ENCODE measurements at places on chromosomes 12 and 14.

DNA sequence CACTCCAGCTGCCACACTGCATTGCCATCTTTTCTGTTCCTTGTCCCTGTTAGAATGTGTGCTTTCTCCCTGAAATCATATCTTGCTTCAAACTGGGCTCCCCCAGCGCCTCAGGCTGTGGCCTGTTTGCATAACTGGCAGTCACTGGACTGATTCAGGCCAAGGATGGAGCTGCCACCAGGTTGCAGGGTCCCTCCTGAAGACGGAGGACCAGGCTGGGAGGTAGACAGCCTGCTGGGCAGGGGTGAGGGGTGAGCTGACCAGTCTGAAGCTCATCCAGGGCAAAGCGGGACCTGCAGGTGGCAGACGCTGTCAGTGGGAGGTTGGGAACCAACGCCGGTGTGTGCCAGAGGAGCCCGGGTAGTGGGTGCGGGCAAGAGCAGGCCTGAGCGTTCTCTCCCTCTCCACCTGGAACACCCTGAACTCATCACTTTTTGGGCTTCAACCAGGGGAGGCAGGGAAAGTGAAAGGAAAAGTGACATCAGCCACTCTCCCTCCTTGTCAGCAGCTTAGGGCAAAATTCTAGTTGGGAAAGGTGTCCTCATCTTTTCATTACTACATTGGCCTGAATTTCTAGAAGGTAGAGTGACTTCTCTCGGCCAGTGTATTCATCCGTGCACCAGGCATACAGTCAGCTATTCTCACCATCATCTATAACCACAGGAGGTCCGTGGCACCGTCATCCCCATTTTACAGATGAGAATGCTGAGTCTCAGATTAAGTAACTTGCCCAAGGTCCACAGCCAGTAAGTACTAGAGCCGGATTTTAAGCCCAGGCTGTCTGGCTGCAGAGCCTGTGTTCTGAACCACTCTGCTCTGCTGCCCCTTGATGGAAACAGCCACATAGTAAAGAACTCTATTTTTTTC, 219.1 kb downstream of the SLC41A2 start:
- no peak for DNase-seq

DNA sequence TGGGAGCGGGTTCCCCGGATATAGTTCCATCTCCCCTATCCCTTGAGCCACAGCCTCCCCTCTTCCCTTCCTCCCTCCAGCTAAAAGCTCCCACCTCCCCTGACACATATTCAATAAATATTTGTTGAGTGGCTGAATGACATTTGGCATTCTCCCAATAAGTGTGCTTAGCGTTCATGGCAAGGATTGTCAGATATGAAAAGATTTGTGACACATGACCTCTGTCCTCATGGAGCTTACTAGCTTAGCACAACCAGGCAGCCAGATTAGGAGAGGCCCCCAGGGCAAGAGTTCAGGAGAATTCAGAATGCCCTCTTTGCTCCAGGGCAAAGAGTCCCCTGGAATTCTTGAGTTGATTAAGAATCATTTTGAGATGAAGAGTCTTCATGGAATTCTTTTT, 22.5 kb upstream of the SLC6A12 start:
- no peak for DNase-seq

- DNase-seq: no peak
Measured at GRCh38 chr14:29236401-29236800, 469.8 kb downstream of the FOXG1 start.

GRCh38 chr14:43411841-43412240, 1095.2 kb downstream of the FSCB start:
- DNase-seq: no peak

GRCh38 chr12:121839993-121840761, 18.5 kb downstream of the HPD start:
- DNase-seq: no peak

- no peak for DNase-seq
Measured at GRCh38 chr12:54257332-54257731, 22.6 kb downstream of the CBX5 start.

DNA sequence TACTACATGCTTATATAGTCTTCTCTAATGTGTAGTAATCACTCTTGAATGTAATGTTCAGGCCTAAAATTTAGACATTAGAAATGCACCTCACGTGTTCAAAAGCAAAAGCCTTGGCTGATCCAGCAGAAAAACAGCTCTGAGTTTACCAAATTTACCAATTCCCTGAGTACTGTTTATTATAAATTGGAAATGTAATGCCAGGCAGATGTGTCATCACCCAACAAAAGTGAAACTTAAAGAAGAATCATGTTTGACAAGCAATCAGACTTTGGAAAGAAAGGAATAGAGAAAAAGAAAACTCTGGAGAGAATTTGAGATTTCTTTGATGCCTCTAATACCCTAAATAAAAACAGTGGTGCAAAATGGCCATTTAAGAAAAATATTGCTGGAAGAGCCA, 26.5 kb upstream of the STRAP start:
- DNase-seq: no peak

DNA sequence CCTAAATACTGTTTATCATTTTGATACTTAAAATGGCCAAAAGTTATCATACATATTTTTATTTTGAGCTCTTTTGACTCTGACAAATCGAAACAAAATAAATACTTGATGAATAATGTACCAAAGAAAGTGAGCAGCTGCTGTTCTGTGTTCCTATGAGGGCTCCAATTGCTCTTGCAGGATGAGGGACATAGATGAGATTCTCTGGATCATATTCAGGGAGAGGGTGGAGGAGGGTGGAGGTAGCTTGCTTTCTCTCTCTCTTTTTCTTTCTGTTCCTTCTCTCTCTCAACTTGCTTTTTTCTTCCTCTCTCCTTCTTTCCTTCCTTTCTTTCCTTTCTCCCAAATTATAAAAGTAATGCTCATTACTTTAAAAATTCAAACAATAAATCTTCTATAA, 8.9 kb upstream of the MYH7 start:
- DNase-seq: no peak

DNA sequence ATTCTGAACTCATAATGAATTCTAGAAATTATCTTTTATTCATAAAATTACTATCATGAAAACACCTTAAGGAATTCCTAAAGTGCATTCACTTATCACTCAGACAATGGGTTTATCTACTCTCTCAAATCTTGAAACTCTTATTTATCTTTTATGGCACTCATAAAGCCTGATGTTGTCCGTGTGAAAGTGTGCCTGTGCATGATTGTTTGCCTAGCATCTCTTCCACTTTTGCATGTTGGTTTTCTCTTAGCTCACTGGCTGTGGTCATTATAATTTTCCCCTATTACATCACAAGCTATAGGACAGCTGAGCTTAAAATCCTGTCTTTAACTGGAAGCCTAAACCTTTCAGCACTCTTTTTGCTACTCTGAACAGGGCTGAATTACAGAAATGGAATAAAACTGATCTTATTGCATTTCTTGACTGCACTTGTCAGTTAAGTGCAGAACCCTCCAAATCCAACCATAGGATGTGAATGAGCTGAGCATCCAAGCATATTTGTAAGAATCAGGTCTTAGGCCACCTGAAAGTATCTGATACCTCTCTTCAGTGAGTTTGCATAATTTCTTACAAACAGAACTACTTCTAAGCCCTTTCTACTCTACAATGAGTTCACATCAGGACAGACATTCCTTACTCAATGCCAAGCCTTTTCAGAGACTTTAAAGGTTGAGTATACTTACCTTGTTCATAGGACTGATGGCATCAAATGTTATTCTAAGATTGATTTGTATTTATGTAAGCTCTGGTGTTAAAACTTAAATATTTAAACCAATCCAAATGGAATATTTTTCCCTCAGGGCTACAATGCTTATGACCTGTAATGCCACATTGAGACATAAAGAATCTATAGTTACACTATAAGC, 221.2 kb upstream of the KITLG start:
- no peak for DNase-seq

DNA sequence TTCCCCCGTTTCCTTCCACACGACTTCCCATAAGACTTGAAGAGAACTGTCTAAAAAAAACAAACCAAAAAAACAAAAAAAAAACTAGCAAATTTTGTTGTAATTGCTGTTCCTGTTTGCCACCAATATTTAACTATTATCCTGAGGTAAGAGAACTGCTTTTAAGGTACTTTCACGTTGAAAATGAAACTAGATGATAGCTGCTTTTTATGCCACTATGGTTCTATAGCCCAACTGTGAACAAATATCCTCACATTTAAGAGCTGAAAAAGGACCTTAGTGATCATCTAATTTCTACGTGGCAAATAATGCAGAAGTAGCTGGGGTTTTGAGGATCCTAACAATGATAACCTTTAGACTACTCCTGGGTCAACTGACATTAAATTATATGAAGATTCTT, 98.6 kb downstream of the TAOK3 start:
- no peak for DNase-seq

DNA sequence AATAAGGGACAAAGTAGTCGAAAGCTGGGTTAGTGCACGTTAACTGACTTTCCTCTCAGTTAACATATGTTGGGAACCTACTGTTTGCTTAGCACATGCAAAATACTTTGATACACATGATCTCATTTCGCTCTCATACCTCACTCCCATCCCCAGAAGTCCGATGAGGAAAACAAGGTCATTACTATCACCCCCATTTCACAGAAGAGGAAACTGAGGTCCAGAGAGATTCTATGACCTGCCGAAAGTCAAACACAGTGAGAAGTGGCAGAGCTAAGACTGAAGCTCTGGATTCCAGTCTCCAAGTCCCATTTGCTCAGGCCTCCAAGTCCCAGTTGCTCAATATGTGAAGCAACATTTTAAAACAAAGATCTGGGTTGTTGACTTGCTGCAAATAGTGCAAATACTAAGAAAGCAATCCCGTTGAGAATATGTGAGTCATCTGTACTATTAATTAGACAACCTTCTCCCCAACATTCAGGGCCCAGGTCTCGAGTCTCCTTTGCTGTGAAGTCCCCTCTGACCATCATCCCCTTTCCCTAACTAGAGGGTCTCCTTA, 170.6 kb upstream of the PWP1 start:
- no peak for DNase-seq

DNA sequence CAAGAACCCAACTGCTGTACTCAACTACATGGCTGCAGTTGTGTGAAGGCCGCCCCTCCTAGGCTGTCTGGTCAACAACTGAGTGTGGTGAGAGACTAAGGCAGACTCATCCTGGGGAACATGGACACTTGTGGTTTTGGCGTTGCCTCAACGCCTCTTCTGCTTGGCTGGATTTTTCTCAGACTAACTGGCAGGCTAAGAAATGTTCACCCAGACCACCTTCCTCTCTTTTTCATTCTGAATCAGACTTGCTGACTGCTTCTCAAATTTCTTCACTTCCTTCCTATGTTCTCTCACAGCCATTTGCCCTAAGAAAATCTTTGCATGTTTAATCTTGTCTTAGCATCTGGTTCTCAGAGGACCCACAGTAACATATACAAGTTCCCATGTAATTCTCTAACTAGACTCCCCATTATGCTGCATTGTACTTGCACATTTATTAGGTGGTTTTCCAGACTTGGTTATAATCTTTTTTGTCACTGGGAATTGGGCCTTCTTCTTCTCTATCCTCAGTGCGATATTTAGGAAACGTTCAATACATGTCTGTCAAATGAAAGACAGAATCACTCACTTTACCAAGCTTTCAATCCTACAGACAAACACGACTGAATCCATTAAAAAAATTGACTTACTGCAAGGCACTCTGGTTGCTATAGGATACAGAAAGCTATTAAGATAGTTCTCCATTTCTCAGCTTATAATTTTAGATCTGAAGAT, 327.6 kb downstream of the CCER1 start:
- DNase-seq: no peak

GRCh38 chr14:23077962-23078361, 17.0 kb downstream of the ACIN1 start:
- DNase-seq: no peak
